ENCODE measurements at places on chromosomes 2 and 18.

GRCh38 chr18:6482198-6482977 lies 67.7 kb upstream of the L3MBTL4 start:
- no peak for DNase-seq

DNA sequence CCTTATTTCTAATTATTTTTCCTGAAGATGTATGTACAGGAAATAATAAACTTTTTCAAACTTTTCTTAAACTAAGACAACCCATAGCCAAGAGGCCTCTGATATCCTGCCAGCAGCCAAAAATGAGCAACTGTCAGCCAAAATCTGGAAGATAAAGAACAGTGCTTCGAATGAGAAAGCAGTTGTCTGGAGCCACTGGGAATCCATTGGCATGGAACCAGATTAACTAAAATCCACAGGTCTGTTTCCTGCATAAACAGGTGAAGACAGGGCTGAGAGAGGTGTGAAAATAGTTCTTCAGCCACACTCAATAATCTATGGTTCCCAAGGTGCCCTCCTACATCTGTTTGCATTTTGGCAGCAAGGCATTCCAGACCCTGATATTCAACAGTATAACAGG lies 1076.7 kb upstream of the PIK3C3 start:
- no peak for DNase-seq

DNA sequence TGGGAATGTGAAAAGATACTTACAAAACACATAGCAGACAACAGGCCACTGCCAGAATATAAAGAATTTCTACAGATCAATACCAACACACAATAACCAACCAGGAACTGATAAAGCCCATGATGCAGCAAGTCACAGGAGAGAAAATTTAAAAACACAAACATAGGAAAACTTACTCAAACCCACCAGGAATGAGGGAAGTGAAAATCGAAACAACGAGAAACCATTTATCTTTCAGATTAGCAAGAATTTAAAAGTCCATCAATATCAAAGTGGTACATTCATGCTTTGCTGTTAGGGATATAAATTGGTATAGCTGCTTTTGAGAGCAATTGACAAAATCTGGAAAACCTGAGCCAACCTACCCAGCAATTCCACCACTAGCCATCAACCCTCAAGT lies 27.6 kb downstream of the B4GALT6 start:
- no peak for DNase-seq

- peak; percentile 31 for DNase-seq
Observed at GRCh38 chr18:59823596-59824195, 76.1 kb upstream of the PMAIP1 start.

GRCh38 chr2:156435396-156435717 lies 822 bp upstream of the GPD2 start:
- DNase-seq: no peak

- DNase-seq: no peak
Observed at GRCh38 chr2:167289651-167290410, 401.6 kb downstream of the XIRP2 start.

GRCh38 chr2:168552450-168552856 lies 96.4 kb downstream of the CERS6 start:
- DNase-seq: no peak

DNA sequence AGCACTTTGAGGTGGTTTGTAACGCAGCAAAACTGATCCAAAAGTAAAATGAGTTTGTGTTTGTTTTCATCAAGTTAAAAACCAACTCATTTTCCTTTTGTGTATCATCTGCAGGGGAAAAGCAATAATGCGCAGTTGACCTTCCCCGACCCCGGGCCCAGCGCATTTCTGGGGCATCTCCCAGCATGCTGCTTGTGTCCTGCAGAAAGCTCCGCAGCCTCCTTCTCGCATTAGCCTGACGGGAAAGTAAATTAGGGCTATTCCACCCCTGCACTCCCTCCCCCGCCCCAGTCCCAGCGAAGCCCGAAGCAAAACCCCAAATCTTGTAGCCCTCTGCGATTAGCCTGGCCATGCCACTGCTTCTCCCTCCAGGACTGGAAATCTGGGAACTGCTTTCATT lies 82.0 kb upstream of the PPM1B start:
- DNase-seq: no peak

DNA sequence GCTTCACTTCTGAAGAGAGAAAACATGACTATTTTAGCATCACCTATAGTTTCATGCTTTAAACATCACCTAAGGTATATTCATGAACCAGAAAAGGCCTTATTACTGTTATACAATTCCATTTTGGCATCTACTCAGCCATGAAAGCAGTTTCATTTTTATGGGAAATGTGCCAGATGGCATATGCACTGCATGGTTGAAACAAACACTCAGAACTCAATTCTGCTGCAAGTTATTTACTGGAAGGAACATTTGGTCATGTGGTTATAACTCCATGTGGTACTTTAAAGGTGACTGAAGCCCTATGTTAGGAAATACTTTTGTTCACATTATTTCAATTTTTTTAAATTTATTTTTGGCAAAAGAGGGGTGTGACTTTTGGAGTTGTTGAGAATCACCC lies 287.5 kb upstream of the CRIM1 start:
- no peak for DNase-seq

- no peak for DNase-seq
Observed at GRCh38 chr2:73983322-73984202, 1.1 kb upstream of the TET3 start.

DNA sequence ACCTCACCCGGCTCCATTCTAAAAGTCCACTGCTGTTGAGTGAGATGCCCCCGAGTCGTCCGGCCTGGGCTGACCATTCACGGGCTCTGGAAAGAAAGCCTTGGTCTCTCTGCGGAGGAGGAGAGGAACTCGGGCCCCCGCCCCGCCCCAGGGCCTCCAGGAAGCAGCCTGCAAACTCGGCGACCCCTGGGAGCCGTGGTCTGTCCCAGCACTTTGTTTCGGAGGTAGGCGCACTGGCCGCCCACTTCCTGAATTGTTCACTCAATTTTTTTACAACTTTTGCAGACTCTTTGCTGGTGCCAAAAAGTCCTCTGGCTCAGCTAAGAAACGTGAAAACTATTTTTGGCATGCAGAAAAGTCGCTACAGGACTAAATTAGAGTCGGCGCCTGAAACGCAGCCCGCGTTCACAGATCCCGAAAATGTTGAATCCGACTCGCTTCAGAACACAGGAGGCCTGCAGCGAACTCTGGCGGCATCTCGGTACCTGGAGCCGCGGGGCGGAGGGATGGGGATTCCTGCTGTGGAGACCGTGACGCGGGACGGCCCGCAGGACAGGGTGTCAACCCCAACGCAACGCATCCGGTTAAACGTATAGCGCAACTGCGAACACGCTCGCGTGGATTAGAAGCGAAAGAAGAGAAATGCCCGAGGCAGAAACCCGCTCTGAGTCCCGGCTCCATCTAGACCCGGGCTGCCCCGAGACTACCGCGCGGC lies 1.5 kb downstream of the PXDN start:
- DNase-seq: no peak

GRCh38 chr18:73318739-73319479 lies 451.1 kb upstream of the NETO1 start:
- DNase-seq: no peak

- no peak for DNase-seq
Observed at GRCh38 chr2:199278099-199278498, 179.6 kb downstream of the SATB2 start.

GRCh38 chr2:13115643-13116042 lies 398.9 kb downstream of the TRIB2 start:
- no peak for DNase-seq

- DNase-seq: no peak
Observed at GRCh38 chr18:25113566-25113965, 238.4 kb downstream of the ZNF521 start.

DNA sequence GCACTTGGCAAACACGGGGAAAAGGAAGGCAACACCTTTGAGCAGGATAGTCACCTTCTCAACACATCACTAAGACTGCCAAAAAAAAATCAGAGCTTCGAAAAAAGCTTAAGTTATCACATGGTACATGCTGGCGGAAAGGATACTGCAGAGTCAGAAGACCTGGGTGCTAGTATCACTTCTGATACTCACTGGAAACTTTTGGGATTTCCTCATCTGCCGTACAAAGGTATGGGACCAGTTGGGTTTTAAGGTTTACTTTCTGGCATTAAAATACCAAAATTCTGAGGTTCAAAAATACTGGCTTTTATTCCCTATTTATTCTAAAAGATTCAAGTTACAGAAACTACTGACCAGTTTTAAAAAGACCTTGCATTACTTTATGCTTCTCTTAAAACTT lies 2.9 kb downstream of the SUCLG1 start:
- no peak for DNase-seq

- DNase-seq: no peak
Observed at GRCh38 chr2:67726416-67726815, 329.3 kb downstream of the ETAA1 start.

DNA sequence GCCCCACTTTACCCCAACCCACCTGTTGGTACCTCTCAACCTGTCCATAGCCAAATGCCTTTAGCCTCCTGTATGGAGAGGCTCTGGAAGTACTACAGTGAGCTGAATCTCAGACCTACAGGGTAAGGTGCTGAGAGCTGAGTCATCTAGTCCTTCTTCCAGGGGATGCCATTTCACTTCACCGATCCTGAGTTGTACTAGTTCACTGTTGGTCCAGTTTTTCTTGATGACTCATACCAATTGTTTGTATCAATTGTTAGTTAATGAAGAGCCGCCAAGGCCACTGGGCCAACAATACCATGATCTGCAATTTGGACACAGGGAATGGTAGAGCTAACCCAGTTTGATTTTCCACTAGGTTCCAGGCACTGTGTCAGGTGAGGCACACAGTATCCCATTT lies 257.0 kb downstream of the CLIP4 start:
- DNase-seq: no peak

DNA sequence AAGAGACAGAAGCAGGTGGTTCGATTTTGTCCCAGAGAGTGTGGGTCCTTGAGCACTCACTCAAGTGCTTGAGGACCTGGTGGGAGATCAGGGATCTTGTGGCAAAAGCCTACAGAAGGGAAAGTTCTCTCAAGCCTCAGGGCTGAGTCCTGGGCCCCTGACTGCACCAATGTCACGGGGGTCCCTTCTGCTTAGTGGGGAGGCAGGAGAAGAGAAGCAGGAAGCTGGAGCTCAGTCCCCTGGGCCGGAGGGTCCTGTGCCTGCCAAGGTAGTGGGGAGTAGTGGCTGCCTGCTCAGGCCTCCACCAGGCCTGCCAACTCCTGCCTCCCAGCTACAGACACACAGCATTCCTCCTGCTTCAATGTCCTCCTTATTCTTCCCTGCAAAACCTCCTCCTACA lies 11.7 kb downstream of the CAPN14 start:
- no peak for DNase-seq

DNA sequence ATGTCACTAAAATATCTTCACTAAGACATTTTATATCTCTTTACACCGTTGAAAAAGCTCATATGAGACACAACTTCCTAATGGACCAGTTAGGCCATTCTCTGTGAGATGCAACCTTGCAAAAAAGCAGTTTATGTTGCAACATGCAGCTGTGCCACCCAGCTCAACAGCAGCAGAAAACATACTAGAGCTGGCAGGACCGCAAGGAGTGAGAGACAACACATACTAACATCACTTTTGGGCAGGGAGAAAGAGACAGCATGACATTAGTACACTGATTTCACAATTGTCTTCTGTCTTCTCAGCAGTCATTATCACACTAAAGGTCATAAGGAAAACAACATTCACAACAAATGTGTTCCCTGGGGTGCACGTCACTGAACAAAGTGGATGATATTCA lies 122.9 kb downstream of the EPB41L3 start:
- no peak for DNase-seq

- DNase-seq: peak; percentile 18
Observed at GRCh38 chr18:49031511-49032188, 80.9 kb upstream of the SMAD7 start.

DNA sequence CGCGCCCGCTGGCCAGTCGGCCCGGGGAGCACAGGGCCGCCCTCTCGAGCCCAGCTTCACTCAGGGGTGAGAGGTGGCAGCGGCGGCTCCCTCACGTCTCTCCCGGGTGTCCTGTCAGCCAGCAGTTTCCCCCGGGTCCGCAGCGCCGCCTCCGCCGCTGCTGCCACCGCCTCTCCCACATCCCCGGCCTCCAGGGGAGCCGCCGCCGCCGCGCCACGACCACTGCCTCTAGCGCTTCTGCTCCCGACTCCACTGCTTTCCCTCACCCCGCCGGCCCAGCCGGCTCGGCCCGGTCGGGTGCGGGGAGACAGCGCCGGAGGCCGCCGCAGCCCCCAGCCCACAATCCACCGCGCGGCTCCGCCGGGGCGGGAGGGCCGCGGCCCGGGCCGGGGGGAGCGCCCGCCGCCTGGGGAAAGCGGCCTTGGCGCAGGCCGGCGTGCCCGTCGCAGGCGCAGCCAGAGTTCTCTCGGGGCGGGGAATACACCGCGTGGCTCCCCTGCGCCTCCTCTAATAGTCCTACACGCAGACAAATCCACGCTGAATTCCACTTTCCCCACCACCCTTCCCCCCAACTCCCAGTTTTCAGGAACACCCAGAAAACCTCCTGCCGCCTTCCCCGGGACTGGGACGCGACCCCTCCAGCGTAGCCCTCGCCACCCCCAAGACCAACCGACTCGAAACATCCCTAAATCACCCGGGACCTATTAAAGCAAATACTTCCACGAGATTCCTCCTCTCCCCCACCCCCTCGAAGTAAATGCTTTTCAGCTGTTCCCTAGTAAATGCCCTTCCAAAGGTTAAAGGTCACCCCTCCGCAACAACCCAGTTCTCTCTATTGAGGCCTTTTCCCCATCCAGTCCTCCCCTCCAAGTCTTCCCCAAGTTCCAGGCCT lies at the start of gene VPS54:
Gene VPS54, minus strand, starts transcription at position 346 of the 892 bp plus-strand sequence. CDS start 35,429 bp downstream, outside the sequence.
- DNase-seq: peak; percentile 37

DNA sequence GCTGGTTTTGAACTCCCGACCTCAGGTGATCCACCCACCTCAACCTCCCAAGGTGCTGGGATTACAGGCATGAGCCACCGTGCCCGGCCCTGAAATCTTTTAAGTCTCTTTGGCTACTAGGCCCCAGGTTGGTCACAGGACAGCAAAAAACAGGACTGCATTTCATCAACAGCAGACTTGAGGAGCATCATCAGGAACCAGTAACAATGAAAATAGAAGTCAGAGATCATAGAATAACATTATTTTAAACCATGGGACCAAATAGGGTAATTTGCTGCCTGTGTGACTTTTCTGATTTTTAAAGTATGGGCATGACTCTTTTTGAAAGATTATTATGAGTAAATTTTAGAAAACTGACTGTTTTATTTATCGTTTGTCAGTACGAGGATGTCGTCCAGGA lies 24.8 kb downstream of the PPP1CB start:
- DNase-seq: no peak

- DNase-seq: no peak
Observed at GRCh38 chr2:200466425-200467418, 43.1 kb downstream of the KCTD18 start.
